Stimulated activated effector memory CD8-positive, alpha-beta T cell treated with anti-CD3 and anti-CD28 coated beads, Interleukin-12 subunit alpha, Interleukin-12 subunit beta, amount 100 ng/mL, for 72 hours (primary cell): ENCODE measurements at places on chromosomes 3 and 15.

DNA sequence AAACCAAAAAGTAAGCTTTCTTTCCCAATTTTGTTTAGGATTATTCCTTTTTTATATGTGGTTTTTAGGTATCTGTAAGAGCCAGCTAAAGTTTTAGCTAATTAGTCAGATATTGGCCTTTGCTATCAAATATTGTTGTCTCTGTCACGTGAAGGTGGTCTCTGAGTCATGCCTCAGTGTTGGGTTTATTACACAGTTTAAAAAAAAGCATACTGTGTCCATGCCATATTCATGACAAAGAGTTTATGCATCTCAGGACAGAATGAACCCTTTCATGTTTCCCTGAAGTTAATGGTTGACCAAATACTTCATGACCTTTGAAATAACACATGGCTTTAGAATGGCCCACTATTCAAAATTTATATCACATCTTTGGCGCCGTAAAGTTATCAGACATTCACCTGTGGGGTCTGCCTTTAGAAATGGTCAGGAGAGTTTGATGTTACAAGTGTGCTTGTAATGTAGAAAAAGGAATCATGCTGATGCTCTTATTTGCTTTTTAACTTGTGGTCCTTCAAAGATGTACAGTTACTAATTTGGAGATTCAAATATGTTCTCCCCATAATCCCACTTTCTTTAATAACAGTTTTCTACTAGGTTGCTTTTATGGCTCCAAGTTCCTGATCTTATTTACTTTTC is 101.5 kb downstream of the MYRIP start:
- DNase-seq, result no peak

DNA sequence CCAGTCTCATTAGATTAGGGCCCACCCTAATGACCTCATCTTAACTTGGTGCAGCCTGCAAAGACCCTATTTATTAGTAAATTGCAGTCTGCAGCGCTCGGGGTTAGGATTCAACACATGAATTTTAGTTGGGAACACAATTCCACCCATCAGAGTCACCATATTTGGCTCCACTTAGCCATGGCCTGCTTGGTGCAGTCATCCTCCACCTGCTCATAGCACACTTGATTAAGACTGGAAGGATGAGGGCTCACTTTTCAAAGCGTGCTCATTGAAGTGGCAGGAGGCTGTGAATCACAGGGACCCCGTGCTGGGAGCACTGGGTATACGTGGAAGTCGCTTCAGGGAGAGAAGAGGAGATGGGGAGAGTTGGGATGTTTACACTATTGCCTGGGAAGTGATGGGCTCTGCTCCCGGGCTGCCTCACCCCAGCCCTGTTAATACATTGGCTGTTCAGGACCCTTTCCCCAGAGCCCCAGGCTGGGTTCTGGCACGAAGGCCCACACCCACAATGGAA is 68.2 kb downstream of the ASB7 start:
- no peak for DNase-seq

- no peak for DNase-seq
Measured at GRCh38 chr3:9347887-9348286, 15.0 kb upstream of the THUMPD3 start.

DNA sequence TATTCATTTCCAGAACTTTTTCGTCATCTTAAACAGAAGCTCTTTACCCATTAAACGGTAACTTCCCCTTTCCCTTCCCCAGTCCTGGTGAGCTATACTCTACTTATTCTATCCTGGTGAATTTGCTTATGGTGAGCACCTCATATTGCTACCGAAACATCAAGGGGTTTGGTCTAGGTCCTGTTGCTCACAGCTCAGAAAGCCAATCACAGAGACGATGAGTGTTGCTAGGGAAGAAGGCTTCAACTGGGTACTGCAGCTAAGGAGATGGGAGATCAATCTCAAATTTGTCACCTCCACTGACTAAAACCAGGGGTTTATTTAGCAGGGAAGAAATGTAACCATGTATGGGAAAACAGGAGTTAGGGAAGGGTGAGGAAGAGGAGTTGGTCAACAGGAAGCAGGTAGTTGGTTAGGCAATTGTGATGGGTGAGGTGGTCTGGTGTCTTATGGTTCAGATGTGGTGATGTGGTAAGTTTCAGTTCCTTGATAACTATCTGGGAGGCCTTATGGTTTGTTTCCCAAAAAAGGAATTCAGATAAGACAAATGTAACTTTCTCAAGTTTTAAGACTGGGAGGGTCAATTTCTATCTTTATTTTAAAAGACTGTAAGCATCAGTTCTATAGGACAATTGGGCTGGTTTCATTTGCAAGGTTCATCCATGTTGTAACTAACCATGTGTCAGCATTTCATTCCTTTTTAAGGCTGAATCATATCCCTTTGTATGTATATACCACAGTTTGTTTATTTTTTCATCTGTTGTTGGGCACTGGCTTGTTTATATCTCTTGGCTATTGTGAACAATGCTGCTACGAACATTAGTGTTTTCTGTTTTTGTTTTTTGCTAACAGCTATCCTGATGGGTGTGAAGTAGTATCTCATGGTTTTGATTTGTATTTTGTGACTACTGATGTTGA is 24.3 kb downstream of the ARHGAP11B start:
- no peak for DNase-seq

DNA sequence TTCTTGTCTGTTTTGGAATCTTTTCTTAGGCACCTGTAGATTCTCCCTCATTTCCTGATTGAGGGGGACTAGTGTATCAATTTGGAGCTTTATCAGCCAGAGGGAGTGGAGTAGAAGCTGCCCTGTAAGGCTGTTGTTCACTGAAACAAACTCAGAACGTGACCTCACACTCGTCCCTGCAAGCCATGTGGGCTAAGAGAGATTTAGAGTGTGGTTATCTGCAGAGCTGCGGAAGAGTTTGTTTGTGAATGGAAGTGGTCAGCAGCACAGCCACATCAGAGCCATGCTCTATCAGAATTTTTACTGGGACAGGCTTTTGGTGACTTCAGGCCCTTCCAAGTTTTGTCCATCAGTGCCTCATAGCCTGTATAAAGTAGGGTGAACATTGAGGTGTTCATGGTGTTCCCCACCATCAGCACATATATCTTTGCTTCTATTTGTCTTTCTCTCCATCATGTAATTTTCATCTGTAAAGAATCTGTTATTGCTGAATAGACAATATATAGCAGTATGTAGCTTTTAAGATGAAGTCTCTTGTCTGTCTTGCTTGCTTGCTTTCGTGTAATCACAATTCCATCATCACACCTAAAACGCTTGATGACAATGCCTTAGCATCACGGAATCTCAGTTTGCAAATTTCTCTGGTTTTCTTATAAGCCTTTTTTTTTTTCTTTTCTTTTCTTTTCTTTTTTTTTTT is 37.0 kb downstream of the LARS2 start:
- DNase-seq, result no peak

DNA sequence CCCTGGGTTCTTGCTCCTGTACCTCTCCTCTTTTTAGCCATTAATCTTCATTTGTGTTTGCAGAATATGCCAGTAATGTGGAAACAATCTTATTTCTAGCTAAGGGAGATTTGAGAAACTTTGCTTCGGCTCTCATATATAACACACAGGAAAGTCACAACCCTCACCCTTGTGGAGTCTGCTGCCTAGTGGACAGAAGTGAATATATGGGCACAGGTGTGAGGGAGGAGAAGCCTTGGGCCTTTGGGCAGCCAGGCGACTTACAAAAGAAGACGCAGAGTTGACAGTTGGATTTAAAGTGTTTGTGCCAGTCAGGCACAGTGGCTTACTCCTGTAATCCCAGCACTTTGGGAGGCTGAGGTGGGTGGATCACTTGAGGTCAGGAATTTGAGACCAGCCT is 181.8 kb upstream of the TBL1XR1 start:
- no peak for DNase-seq

DNA sequence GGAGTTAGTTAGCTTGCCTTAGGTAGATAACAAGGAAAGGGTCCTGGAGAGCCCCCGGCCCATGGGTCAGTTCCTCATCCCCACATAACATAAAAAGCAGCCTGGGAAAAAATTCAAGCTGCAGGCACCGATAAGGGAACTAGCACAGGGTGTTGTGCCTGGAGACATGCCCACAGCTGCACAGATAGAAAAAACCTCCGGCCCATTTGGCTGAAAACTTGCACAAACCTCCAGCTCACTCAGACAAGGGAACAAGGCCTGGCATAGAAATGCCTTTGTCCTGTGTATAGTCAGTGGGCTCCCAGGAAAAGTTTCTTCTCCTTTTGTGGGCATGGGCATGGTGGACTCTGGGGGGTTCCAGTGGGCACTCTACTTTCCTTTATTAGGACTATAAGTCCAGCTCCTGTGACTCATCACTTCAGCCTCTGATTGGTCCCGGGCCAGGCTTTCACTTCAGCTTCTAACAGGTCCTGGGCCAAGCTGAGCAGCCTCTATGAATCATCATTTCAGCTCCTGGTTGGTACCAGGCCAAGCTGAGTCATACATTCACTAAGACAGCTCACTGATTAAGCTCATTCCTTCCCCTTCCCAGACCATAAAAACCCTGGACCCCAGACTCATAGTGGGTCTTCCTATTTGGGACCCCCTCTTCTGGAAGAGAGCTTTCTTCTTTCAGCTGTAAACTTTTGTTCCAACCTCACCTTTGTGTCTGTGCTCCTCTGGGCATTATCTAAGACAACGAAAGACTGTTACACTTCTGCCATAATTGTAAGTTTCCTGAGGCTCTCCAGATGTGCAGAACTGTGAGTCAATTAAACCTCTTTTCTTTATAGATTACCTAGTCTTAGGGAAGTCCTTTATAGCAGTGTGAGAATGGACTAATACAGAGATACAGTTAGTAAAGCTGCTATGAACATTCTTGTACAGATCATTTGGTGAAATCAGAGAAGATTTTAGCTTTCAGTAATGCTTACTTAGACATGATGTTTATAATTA is 348.0 kb upstream of the DPPA4 start:
- no peak for DNase-seq

DNA sequence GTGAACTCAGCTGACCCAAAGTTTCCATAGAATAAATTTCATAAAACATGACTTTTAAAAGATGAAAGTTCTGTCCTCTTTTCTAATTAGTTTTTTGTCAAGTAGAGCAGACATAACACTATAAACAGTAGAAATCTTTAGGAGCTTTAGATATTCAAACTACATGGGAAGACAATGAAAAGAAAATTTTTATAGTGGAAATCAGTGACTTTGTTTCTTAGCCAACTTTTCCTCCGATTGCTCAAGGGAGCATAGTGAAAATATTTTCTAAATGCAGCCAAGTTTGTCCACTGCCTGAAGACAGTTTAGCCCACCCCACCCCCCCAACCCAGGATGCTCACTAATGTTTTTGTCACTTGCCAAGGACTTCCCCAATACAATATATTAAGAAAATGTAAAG is 114.9 kb downstream of the PLD1 start:
- DNase-seq, result no peak
